ENCODE measurements at places on chromosomes 3 and 15.
A peak's percentile ranks its signal among the peaks of the same experiment; 100 is the strongest.

DNA sequence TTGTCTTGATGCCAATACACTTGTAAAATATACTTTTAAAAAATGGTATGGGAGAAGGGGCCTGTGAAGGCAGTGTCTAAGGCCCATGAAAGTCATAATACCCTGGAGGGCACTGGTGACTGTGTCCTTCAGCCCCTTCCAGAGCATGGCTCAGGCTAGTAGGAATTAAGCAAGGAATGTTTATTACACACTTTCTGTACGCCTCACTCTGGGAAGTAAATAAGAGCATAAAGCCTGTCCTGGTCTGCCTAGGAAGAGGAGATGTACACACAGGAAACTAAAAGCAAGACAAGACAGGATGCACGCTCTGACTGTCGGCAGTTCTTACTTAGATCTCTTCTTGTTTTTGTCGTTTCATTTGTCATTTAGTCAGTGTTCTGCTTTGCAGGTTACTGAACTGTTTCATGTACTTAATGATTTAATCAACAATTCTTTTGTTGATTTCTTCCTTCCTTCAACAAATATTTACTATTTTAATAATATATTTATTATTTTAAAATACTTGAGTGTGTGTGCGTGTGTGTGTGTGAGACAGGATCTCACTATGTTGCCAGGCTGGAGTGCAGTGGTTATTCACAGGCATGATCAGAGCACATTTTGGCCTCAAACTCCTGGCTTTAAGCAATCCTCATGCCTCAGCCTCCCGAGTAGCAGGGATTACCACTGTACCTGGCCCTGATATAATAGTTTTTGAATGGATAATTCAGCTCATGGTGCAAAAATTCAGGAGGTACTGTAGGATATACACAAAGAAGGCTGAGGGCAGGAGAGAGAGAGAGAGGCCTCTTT, 9.0 kb upstream of the SMAD6 start:
- no peak for DNase-seq

- DNase-seq, result no peak
These were observed at the start of gene SLC22A14 for GRCh38 chr3:38281895-38282686. Gene SLC22A14 (plus strand): TSS chr3:38282294. CDS start chr3:38306027, 23,733 bp downstream.

DNA sequence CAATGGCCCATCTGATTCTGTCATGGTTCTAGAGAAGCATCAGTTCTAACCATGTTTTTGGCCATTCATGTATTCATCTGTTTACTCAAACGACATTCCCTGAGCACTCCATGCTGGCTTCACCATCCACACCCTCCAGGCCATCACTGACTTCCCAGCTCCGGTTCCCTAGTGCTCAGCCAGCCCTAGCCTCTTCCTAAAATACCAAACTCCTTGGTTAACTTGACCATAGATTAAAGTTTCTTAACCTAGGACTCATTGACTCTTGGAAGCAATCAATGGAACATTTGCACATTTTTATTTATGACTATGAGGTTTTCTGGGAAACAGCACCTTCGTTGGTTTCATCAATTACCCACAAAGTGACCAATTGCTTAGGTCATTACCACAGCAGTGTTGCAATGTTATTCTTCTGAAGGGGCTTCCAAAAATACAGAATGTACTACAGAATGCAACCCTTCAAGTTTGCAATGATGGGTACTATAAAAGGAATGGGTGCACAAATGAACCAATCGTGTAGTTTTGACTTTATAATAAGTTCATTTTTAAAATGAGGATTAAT, 27.2 kb upstream of the SLC25A36 start:
- DNase-seq, result no peak

GRCh38 chr15:98548139-98548971, 100.0 kb upstream of the IGF1R start:
- DNase-seq, result peak; percentile 65
